Right ventricle myocardium inferior (tissue), 1 donor: ENCODE measurements at places on chromosomes 5 and 9.

- DNase-seq = no peak
Measured at GRCh38 chr9:84821431-84821830, 151.9 kb downstream of the NTRK2 start.

GRCh38 chr9:105195259-105195658 lies 49.2 kb upstream of the SLC44A1 start:
- DNase-seq = no peak

GRCh38 chr5:131417240-131417869 lies 153.5 kb downstream of the CDC42SE2 start:
- DNase-seq = peak; percentile 79

DNA sequence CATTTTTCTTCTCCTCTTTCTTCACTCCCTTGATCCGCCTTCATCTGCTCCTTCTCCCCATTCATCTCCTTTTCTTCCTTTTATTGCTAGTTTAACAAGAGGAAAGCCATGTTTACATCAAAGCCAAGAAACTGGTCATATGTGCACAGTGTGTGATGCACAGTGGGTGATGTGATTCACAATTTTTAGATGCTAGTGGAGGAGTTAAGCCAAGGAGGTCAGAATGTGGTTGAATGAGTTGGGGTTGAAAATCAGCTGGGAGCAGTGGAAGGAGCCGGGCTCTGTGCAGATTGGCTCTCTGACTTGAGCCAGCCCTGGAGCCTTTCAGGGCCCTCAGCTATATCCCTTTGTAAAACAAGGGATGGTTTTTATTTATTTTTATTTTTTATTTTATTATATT lies 7.3 kb downstream of the ACER2 start:
- DNase-seq = no peak

- no peak for DNase-seq
Measured at GRCh38 chr5:36531401-36531800, 75.0 kb upstream of the SLC1A3 start.

DNA sequence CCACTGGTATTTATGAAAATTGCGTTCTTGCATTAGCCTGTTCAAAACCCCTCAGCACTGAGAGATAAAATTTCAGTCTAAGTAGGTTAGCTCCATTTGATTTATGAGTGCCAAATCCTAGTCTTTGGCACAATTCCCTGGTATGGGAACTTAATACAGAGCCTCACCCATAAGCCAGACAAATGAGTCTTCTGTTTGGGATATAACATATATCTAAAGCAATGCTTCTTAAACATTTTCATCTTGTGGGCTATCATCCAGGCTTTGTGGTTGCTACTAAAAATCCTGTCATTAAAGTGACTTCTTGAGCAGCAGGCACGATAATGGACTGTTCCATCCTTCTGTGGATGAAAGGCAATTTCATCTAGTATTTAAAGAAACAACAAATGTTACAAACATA lies 419.5 kb upstream of the ACTBL2 start:
- DNase-seq = no peak

DNA sequence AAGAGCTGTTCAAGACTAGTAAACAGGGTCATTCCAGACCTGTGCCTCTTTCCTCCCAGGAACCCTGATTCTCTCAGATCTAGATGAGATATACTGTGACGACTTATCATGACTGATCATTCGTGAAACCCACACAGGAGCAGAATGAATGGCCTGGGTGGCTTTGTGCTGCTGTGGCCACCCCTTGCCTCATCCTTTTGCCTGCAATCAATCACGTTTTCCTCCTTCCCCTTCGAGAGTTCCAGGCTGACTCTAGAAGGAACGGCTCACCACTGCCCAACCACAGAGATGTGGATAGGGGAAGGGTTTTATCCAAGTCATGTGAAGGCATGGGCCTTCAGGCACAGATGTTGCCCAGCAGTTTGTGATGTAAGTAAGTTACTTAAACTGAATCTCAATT lies 5.8 kb downstream of the ANXA6 start:
- no peak for DNase-seq

DNA sequence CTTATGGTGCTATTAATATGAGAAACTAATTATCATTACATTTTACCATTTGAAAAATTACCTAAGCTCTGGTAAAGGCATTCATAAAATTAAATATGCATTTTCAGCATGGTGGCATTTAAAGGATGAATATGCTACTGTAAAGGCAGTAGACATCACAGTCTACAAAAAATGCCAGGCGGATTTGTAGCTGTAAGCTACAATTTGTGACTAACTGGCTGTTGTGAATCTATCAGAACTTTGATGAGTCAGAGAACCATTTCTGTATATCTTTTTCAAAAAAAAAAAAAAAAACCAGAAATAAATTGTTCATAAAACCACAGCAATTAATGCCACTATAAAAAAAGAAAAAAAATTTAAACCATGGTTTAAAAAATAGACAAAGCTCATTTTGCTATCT lies 186.3 kb downstream of the NFIB start:
- DNase-seq = no peak

DNA sequence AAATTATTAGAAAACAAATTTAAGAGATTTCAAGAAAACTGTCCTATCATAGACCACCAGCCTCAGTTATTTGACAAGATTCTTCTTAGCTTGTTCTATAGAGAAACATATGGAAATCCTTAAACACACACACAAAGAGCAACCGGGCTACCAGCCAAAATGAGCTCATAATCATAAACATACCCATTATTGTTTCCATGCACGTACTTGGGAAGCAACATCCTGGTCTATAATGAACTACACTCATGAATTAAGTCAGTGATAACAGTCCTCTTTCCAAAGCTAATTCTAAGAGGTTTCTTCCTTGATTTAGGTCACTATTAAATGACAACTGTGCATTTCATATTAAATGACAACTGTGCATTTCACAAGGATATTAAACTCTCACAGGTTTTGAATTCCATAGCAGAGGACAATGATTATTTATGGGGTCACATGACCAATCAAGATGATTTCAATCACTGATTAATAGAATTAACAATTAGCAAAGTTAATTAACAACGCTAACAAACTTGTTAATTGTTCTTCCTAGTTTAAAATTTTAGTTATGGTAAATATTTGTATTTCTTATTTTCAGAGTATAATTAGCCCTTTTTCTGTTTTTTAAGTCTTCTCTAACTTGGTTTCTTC lies 77.0 kb downstream of the OXCT1 start:
- no peak for DNase-seq

GRCh38 chr9:111301195-111301594 lies 28.8 kb downstream of the OR2K2 start:
- no peak for DNase-seq

DNA sequence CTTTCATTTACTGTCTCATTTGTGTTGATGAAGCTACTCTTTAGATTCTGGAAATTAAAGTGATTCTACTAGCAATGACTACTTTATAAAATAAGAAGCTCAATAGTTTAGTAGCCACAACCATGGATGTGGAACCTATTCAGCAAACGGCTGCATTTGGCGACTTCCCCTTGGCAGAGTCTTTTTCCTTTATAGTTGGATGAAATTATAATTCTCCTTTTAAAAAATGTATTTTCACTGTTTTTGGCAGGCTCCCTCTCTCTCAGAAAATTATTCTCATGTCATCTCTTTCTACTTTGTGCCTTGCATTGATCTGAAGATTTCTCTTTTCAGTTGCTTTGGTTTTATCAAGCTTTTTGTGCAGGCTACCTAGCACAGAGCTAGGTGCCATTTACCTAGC lies 50.6 kb upstream of the KCNN2 start:
- no peak for DNase-seq

- no peak for DNase-seq
Measured at GRCh38 chr5:141641634-141642267, 5.0 kb downstream of the RELL2 start.

DNA sequence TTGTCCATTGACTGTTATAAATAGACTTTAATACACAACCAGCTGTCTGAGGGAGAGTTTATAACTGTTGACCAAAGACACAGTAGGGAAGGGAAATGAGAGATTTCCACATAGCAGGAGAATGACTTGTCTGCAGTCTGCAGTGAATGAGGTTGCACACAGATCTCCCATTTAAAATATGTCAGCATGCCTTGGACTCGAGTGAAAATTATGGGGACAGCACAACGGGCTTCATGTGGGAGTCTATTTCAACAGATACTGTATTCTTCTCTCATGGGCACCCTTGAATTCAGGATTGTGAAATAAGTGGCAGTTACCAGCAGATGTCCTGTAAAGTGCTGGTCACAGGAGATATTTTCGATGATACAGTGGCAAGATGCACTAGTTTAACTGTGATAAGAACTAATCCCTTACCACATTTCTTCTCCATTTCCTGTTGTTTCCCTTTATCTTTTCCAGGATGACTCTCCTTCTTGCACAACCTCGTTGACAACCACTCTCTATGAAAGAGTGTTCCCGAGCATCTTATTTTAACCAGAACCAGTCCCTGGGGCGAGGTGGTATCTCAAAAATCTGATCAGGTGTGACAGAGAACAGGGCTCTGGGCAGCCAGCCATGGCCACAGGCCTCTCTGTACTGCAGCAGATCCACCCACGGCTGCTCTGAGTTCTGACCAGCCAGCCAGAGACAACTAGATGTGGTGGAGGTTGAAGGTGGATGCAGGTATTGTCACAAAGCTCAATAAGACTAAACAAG lies 51.5 kb upstream of the MAP3K1 start:
- no peak for DNase-seq

DNA sequence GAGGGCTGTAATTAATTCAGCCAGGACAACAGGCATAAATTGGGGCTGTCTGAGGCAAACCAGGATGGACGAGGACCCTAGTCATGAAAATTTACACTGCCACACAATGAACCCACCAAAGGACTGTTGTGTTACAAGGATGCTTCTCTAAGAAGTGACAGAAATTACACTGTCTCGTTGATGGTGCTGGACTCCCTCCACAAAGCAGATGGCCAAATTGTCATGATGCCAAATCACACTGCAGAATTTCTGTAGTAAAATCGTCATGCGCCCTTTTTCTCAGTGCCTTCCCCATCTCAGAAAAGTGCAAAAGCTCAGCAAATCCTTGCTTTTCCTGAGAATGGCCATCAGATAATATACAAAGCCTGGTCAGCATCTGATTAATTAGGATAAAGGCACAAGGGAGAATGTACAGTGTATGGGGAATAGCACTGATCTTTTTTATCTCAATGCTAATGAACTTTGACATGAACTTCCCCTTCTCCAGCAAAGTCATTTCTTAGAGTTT lies 545.8 kb downstream of the CSNK1G3 start:
- DNase-seq = no peak

- DNase-seq = no peak
Measured at GRCh38 chr9:21933281-21933680, 60.9 kb downstream of the CDKN2A start.

DNA sequence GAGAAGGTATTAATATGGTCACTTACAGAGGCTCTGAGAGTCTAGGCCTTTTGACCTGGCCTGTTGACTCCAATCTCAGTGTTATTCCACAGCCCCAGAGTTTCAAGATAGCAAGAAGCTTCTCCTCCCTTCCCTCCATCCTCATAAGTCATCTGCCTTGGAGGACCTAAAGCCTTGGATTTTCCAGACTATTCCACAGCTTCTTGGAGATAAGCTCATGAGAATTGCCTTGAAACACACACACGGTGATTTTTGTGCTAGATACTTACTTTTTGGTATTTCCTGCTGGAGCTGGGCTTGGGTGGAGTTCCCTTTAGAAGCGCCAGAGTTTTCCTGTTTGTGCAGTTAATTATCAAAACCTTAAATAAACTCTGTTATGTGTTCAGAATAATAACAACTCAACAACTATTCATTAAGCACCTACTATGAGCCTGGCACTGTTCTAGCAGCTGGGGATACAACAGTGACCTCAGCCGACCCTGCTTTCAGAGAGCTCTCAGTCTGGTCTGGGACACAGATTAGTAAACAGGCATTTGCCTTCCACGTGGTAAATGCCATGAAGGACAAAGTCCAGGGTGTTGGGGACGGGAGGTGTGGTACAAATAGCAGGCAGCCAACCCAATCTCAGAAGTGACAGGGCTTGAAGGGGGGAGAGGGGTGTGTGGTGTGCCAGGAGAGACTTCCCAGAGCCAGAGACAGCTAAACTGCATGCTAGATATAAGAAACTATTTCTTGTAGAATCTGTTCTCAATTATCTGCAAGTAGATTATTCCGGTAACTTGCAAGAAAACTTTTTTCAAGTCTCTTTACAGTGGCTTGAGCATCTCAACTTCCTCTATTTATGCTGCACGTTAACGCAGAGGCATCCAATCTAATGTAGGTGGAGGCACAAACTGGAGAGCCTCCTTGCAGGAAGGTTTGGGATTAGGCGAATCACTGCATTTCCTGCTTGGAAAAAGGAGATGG lies 55.9 kb upstream of the KLF9 start:
- no peak for DNase-seq

GRCh38 chr9:505741-506059 lies 291.0 kb downstream of the DOCK8 start:
- no peak for DNase-seq

- DNase-seq = peak; percentile 76
Measured at GRCh38 chr9:107587191-107587963, 97.8 kb upstream of the KLF4 start.

- no peak for DNase-seq
Measured at GRCh38 chr5:42513246-42513645, 90.0 kb downstream of the GHR start.

DNA sequence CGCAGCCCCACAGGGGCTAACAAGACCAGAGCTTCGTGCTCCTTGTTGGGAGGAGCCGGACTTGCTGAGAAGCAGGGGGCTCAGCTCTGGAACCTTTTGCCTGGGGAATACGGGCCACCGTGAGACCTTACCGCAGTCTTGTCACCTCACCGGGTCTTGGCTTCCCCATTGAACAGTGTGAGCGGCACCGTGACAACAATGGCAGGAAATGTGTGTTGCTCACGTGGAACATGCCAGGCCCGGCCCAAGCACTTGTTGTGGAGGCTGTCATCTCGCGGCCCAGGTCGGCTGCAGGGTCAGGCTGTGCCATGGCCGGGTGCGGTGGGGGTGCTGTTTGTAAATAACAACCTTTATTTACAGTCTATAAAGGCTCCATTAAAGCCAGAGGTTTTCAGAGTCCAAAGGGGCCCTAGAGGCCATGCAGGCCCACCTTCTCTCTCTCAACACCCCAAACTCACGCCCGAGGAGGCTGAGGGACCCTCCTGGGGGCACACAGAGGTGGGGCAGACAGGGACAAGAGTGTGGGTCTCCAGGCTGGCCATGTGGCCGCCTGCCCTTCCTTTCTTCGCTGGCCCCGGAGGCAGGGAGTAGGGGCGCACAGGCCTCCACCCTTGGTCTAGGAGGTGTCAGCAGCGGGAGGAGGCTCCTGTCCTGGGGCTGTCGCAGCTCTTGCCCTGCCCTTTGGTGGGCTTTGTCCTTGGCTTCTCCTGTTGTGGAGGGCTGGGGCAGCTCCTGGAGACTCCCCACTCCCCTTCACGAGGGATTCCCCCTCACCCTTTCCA lies 79.7 kb downstream of the TSPAN17 start:
- peak; percentile 49 for DNase-seq

DNA sequence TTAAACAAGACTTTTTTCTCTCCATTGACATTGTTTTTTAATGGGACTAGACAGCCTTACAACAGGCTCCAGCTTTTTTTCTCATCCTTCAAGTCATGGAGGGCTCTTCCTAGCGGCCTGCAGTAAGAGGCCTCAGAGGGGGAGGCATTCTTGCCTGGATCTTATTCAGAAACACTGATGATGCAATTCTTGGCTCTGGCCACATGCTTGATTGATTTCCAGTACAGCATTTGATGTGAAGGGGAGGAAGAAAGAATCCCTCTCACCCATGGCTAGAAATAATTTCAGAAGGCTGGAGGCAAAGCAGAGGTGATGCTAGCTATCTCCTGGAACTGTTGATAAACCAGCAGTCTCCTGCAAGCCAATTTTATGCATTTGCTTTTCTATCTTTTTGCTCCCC lies 324.8 kb downstream of the PRELID2 start:
- no peak for DNase-seq

- no peak for DNase-seq
Measured at GRCh38 chr5:90473396-90474234, 956 bp downstream of the MBLAC2 start.

- no peak for DNase-seq
Measured at GRCh38 chr9:13529321-13530104, 250.0 kb upstream of the MPDZ start.
